ENCODE measurements at places on chromosomes 1 and 21. TPM values are rescaled to one million over a fixed set of nuclear protein-coding genes. Genes with fewer than 3 reads are reported as not detected.
A peak's percentile ranks its signal among the peaks of the same experiment; 100 is the strongest.

- ATAC-seq, result no peak
These were observed 139.5 kb upstream of the SAMSN1 start for GRCh38 chr21:14685568-14685967.

DNA sequence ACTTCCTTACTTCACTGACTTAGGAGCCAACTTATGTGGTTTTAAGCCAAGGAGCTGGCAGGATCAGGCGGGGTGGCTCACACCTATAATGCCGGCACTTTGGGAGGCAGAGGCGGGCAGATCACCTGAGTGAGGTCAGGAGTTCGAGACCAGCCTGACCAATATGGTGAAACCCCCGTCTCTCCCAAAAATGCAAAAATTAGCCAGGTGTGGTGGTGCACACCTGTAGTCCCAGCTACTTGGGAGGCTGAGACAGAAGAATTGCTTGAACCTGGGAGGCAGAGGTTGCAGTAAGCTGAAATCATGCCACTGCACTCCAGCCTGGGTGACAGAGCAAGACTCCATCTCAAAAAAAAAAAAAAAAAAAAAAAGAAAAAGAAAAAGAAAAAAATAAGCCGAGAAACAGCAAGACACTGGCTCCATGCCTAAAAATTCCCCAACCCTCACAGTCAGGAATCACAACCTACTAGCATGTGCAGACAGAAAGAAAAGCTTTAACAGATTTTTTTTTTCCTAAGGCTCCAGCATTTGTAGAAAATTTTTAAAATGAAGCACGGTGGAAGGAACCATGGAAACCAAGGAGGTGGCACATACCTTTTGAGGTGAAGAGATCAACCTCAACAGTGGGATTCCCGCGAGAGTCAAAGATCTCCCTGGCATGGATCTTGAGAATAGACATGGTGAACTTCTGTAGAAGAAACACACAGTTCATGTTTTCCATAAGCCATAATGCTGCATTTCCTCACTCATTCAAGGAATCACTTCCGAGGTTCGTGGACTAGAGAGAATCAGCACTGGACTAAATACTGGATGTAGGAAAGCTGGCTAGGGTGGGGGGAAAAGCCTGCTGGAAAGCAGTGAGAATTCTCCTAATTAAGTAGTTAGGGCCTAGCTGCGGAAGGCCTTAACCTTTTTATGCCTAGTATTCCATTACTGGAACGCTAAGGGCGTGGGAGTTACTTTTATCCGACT, 4.0 kb downstream of the ENO1 start:
- no peak for ATAC-seq

DNA sequence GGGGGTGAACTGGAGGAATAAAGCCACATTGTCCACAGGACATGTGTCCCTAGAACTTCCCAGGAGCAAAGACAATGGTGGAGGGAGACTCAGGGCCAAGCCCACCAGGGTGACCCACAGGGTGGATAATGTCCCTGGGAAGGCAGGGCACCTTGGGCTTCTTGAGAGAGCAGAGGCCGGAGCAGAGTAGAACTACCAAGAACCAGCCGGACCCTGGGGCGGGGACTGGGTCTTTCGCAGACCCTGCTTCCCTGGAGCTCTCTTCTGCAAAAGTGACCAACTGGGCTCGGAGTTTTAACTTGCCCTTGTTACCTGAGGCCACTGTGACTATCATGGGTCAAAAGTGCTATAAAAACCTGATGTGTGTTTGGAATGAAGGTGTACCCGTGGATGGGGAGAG, 875 bp upstream of the FAM3B start:
- ATAC-seq, result no peak

DNA sequence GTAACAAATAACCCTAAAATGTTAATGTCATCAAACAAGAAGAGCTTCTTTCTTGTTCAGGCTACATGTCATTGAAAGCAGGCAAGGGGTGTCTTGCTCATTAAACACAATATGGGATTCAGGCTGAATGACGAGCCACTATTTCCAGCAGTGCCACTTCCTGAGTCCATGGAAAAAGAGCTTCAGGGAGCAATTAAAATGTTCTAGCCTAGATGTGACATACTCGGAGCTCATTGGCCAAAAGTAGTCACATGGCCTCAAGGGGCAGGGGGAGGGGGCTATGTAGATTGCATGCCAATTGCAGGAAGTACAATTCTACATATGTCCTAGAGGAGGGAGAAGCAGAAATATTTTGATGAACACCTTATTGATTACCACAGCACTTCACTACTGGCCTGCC, 685.3 kb upstream of the ADGRL2 start:
- ATAC-seq, result no peak

DNA sequence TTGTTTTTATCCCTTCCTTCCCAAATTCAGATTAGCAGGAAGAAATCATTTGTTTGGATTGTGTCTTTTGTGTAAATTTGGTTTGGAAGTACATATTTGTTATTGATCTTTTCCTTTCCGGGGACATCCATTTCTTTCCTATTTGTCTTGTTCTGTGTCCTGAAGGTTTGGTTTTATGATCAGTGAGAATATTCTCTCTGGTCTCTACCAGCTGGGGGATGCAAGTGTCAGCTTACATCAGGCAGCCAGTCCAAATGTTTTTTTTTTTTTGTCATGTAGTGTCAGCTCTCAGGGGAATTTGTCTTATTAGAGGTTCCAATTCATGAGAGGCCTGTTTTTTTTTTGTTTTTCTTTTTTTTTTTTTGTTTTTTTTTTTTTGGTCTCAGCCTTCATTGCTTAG, 479.2 kb upstream of the LRRC7 start:
- no peak for ATAC-seq

GRCh38 chr1:23909412-23909811, 3.8 kb downstream of the CNR2 start:
- ATAC-seq, result no peak

GRCh38 chr1:3033790-3034090, 12.5 kb downstream of the ACTRT2 start:
- no peak for ATAC-seq

DNA sequence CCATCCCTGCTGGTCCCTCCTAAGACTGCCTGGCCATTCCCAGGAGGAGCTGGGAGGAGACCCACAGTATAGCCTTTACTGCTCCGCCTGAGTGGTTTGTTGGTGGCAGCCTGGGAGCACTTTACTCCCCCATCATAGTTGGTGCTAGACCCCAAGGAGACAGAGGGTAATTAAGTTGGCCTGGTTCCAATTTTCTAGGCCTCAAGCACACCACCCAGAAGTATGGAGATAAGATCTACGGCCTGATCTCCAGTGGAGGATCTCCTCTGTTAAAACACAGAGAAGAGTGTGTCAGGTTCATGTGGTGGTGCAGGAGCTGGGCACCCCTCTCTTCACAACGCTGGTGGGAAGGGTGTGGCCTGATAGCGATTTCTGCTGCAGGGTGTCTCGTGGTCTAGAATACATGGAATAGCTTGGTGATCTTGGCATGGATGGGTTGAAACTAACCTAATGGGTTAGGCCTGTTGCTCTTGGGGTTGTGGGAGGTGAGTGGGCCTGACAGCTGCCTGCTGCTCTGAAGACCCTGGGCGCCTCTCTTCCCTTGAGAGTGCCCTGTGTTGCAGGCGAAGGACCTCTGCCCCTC, 68.5 kb downstream of the FASLG start:
- ATAC-seq, result no peak

DNA sequence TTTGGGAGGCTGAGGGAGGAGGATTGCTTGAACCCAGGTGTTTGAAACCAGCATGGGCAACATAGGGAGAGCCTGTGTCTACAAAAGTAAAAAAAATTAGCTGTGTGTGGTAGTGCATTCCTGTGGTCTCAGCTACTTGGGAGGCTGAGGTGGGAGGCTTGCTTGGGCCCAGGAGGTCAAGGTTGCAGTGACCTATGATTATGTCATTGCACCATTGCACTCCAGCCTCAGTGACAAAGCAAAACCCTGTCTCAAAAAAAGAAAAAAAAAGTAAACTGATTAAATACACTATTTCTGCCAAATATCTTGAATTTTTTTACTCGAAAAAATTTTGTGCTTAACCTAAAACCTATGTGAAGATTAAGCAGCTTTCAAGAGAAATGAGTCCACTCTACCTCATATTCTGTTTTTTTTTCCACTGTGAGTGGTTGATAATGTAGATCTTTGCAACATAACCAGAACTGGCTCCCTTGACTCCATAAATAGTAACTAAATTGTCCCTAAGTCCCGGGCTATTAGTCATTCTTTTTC, 19.4 kb upstream of the ZNF281 start:
- no peak for ATAC-seq

GRCh38 chr1:222521299-222522104, 26.4 kb downstream of the HHIPL2 start:
- no peak for ATAC-seq

GRCh38 chr21:34671462-34671861, 2.7 kb downstream of the CLIC6 start:
- no peak for ATAC-seq

DNA sequence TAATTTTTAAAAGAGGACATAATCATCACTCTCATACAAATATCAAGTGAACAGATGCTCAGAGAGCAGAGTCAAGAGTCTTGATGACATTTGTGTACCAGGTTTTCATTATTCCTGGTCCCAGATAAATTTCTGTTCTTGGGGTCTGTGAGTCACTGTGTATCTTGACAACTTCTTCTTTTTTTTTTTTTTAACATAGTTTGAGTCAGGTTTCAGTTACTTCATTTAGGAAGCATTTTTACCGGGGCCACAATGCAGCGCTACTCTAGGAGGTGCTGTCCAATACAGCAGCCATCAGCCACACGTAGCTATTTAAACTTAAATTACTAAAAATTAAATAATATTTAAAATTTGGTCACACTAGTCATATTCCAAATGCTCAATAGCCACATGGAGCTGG, 188.1 kb upstream of the SAMSN1 start:
- ATAC-seq, result peak; percentile 56

- peak; percentile 31 for ATAC-seq
These were observed 90.9 kb upstream of the PGD start for GRCh38 chr1:10308001-10308400.

- no peak for ATAC-seq
These were observed 264.6 kb downstream of the BARHL2 start for GRCh38 chr1:90452491-90452890.

GRCh38 chr1:92441316-92441696, 45.4 kb downstream of the GFI1 start:
- ATAC-seq, result no peak

DNA sequence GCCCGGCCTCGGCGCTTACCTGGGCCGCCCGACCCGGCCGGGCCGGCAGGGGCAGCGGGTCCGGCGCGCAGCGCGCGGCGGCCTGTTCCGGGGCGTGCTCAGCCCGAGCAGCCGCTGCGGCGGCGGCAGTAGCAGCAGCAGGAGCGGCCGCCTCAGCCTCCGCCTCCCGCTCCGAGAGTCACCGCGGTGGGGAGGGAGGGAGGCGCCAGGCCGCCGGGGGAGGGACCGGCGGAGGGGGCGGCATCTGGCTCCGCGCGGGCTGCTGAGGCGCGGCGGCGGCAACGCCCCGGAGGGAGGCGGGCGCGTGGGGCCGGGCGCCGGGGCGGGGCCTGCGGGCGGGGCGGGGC, at the start of gene CTNNBIP1:
Gene CTNNBIP1 (minus strand): TSS at position 194 of the 347 bp plus-strand sequence. CDS start 38,205 bp downstream, outside the sequence.
- ATAC-seq, result peak; percentile 82

GRCh38 chr1:27945020-27945419, 10.2 kb downstream of the SMPDL3B start:
- no peak for ATAC-seq

- ATAC-seq, result no peak
These were observed 57.3 kb downstream of the SLC25A24 start for GRCh38 chr1:108142773-108143394.

- ATAC-seq, result no peak
These were observed 390.2 kb upstream of the C1orf87 start for GRCh38 chr1:60463786-60464185.

GRCh38 chr1:32480003-32480402, 15.1 kb downstream of the ZBTB8B start:
- ATAC-seq, result no peak

DNA sequence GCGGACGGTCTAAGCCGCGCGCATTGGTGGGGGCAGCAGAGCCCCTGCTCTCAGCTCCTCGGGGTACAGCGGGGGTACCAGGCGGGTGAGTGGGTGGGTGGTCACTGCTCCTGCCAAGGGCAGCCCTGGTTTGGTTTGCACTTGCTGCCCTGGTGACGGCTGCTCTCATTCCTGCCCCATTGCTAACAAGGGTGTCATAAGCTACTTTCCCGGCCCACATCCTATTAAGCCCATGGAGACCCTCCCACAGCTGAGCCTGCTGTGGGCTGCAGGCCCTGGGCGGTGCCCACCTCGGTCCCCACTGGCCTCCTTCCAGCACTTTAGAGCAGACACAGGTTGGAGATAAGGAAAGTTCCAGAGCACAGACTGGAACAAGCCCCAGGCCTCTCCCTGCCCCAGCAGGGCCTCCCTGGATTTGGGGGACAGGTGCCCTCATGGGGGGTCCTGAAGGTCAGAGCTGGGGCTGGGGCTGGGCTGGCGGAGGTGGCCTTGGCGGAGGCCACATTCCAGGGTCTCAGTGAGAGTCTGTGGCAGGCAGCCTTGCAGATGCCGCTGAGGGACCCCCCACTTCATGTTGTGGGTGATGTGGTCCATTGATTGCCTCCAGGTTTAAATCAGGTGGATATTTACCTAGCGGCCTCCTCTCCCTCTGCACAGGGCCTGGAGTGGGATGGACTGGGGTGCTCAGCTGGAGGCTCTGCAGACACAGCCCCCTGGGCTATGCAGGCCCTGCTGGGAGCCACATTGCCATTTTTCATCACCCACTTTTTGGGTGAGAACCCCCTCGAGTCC, 27.0 kb downstream of the COL18A1 start:
- ATAC-seq, result no peak

DNA sequence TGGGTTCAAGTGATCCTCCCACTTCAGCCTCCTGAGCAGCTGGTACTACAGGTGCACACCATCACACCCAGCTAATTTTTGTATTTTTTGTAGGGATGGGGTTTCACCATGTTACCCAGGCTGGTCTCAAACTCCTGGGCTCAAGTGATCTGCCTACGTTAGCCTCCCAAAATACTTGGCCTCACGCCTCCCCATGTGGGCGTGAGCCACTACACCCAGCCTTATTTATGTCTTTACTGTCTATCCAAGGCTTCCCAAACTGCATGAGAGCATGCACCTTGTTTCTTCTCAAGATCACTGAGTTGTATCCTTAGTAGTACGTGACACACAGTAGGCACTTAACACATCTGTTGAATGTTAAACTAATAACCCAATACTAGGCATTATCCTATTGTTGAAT, 14.2 kb downstream of the WASF2 start:
- no peak for ATAC-seq

The LCE1E gene
- not detected for total RNA-seq

The KRTAP21-2 gene
- total RNA-seq, result not detected

The RORC gene
- total RNA-seq, result 39.5 TPM

The CYP4A22 gene
- not detected for total RNA-seq

The SFN gene
- total RNA-seq, result 4.3 TPM

The NOTCH2 gene
- total RNA-seq, result 90.3 TPM

The MPZ gene
- 12.1 TPM for total RNA-seq

The F3 gene
- not detected for total RNA-seq

The HORMAD1 gene
- not detected for total RNA-seq

The OLIG2 gene
- total RNA-seq, result not detected

The GBP6 gene
- total RNA-seq, result 0.58 TPM

The S100A1 gene
- not detected for total RNA-seq
